ENCODE measurements at places on chromosomes 1 and 21.

DNA sequence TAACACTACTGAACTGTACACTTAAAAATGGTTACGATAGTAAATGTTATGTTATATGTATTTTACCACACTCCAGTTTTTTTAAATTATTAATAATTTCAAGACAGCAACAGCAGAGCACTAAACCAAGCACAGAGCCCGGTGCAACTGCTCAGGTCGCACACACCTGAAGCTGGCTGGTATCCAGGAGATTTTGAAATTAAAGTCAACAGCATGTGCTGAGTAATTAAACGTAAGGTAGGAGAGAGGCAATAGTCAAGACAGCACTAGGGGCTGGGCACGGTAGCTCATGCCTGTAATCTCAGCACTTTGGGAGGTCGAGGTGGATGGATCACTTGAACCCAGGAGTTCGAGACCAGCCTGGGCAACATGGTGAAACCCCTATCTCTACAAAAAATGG lies 35.1 kb upstream of the SLC30A10 start:
- no peak for DNase-seq
- H3K4me3 ChIP-seq: no peak overlapping the region

DNA sequence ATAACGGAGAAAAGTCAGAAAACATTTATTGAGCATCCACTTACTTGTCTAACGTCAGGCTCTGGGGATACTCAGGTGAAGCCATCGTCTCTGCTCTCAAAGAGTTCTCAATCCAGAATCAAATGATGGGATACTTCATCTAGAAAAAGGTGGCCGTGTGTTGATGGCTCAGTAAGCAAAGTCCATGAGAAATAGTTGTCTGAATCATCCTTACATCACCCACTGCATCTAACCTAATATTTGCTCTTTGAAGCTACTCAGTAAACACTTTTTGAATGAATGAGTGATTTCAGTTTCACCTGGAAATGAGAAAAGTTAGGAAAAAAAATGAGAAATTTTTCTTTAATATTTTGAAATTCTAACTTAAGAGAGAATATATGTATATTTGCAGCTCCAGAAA lies 155.3 kb upstream of the PKN2 start:
- no peak for DNase-seq
- no peaks in the 10 kb centered on the region for H3K27me3 ChIP-seq
- H3K36me3 ChIP-seq: no peaks in the 10 kb centered on the region
- no peaks in the 10 kb centered on the region for H3K4me1 ChIP-seq

DNA sequence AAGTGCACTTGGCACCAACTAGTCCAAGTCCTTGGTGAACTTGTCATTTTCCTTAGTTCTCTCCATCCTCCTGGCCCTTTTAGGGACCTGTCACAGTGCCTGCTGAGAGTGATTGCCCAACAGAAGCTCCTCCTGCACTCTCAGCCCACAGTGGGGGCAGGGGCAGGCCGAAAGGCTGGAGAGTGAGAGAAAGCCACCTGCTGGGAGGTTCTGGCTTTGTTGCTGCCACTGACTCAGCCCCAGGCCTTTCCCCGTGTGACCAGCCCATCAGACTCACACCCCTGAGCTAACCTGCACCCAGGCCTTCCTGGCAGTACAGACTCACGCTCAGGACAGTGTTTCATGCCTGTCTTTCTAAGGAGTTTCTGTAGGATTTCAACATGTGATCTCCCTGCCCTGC lies 17.1 kb upstream of the PROK1 start:
- no peak overlapping the region for H3K4me3 ChIP-seq
- no peaks in the 10 kb centered on the region for H3K27me3 ChIP-seq
- DNase-seq: no peak
- no peaks in the 10 kb centered on the region for H3K4me1 ChIP-seq
- no peak overlapping the region for H3K27ac ChIP-seq

GRCh38 chr1:21631944-21632887 lies 36.9 kb downstream of the RAP1GAP start:
- peaks cover 16% of the 10 kb centered on the region for H3K27me3 ChIP-seq
- H3K27ac ChIP-seq: no peak overlapping the region
- H3K4me1 ChIP-seq: no peaks in the 10 kb centered on the region
- H3K4me3 ChIP-seq: no peak overlapping the region

DNA sequence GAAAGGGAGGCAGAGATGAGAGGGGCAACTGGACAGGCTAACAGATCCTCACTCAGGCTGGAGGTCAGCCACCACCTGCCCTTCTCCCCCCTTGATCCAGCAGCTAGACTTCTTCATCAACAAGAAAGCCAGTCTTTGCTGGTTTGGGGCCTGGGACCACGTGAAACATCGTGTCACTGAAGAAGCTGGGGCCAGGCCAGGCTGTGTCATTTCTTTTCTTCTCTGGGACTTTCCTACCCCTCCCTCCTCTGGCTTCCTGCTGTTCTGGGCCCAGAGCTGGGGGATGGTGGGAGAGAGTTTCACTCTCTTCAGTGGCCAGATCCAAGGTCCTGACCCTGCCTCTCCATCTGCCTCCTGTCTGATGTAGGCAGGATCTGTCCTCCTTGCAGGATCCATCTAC lies 18.1 kb upstream of the SLC26A9 start:
- no peak overlapping the region for H3K27ac ChIP-seq
- H3K27me3 ChIP-seq: peaks cover 15% of the 10 kb centered on the region
- H3K36me3 ChIP-seq: no peaks in the 10 kb centered on the region
- H3K4me3 ChIP-seq: no peak overlapping the region

DNA sequence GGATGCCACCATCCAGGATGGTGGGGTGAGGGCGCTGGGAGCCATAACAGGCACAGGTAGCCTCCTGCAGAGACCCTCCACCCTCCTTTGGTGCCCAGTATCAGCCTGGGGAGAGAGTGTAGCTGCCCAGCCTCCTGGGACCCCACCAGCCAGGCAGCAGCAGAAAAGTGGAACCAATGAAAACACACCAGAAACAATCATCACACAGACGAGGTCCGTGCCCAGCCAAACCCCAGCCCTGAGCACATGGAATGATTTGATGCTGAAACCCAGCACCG lies 285.1 kb downstream of the PTPRU start:
- H3K27me3 ChIP-seq: peaks cover 15% of the 10 kb centered on the region
- DNase-seq: no peak
- H3K4me1 ChIP-seq: no peaks in the 10 kb centered on the region
- no peak overlapping the region for H3K4me3 ChIP-seq
- no peaks in the 10 kb centered on the region for H3K36me3 ChIP-seq
- H3K27ac ChIP-seq: no peak overlapping the region

GRCh38 chr1:91736715-91737615 lies 149.0 kb downstream of the TGFBR3 start:
- DNase-seq: no peak
- H3K27me3 ChIP-seq: no peaks in the 10 kb centered on the region
- H3K36me3 ChIP-seq: peaks cover 13% of the 10 kb centered on the region
- no peak overlapping the region for H3K4me3 ChIP-seq
- H3K4me1 ChIP-seq: peaks cover 32% of the 10 kb centered on the region

DNA sequence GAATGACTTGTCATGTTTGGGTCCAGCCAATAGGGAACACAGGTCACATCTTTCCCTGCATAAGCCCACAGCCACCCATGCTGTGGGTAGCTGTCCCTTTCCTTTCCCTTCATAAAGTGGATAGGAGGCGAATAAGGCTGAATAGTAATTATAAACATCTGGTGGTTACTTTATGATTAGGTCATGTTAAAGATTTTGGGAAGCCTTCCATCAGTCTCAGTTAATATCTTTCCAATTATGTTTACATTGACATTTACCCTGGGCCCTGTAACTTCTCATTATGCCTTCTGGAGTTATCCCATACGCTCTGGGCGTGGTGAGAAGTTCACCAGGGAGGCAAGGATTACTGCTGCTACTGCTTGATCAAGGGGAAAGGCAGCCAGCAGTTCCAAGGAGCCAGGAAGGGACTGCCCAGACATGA lies 197.2 kb downstream of the HLX start:
- H3K36me3 ChIP-seq: no peaks in the 10 kb centered on the region
- H3K4me1 ChIP-seq: peaks cover 6% of the 10 kb centered on the region
- peaks cover 2% of the 10 kb centered on the region for H3K27me3 ChIP-seq
- H3K27ac ChIP-seq: no peak overlapping the region
- H3K4me3 ChIP-seq: no peak overlapping the region
- no peak for DNase-seq

- DNase-seq: no peak
- no peaks in the 10 kb centered on the region for H3K27me3 ChIP-seq
- H3K27ac ChIP-seq: no peak overlapping the region
- H3K36me3 ChIP-seq: no peaks in the 10 kb centered on the region
- no peak overlapping the region for H3K4me3 ChIP-seq
Measured at GRCh38 chr21:16538405-16538804, 808.6 kb downstream of the USP25 start.

GRCh38 chr1:52925571-52926005 lies 1.5 kb upstream of the SCP2 start:
- no peak overlapping the region for H3K4me3 ChIP-seq
- DNase-seq: no peak
- peaks cover 5% of the 10 kb centered on the region for H3K27me3 ChIP-seq

DNA sequence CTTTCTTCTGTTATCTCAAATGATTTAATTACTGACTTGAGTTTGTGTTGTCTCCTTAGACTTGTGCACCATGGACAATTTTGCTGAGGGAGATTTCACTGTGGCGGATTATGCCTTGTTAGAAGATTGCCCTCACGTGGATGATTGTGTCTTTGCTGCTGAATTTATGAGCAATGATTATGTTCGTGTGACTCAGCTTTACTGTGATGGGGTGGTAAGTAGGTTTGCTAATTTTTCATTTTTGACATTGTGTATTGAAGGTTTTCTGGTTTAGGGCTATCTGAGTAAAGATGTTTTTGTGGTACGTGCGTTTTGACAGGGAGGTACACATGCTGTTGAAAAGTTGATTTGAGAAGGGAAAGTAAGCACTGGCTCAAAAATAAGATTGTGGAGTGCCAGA lies 14.1 kb downstream of the TTC3 start:
- no peak for DNase-seq
- H3K27me3 ChIP-seq: no peaks in the 10 kb centered on the region
- peaks cover 12% of the 10 kb centered on the region for H3K36me3 ChIP-seq
- H3K27ac ChIP-seq: no peak overlapping the region

- no peak overlapping the region for H3K4me3 ChIP-seq
- peaks cover 2% of the 10 kb centered on the region for H3K27me3 ChIP-seq
- H3K27ac ChIP-seq: no peak overlapping the region
- no peak for DNase-seq
Measured at GRCh38 chr1:186014370-186015037, 280.3 kb downstream of the HMCN1 start.

Data from activated naive CD8-positive, alpha-beta T cell treated with anti-CD3 and anti-CD28 coated beads, Interleukin-2, amount 50 U/mL, for 24 hours (primary cell).